Activated CD8-positive, alpha-beta memory T cell treated with anti-CD3 and anti-CD28 coated beads for 4 hours (primary cell): ENCODE measurements at places on chromosomes 3 and 15.

DNA sequence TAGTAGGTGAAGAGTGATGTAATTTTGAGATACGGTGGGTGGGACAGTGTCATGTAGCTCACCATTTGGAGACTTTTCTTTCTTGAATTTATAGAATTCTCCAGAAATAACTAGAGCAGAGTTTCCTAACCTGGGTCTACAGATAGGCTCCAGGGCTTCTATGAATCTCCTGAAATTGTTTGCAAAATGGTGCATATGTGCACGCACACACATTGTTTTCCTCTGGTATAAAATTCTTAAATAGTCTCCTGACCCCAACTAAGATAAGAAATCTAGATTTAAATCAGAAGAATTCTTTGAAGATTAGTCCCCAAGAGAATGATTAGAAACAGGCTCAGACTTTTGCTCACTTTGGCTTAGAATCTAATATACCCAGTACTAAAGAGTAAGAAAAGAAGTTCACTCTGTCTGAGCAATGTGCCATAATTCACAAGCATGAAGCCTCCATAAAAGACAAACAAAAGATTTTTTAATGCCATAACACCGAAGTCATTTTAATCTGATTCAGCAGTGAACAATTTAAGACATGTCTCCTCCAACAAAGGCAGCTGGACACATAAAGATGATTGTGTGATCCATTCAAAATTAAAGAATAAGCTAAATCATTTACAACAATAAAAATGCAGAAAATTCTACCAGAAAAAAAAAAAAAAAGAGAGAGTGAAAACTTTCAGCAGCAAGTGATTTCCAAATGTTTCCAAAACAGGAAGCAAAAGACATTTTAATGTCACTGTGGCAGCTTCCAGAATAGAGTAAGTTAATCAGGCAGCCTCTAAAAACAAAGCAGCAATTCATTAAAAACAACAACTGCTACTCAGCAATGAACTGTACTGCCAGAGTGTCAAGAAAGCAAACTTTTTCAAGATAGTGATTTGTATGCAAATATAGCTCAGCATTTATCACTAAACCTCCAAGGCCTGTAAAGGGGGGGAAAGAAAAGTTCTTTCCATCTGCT is 975.5 kb upstream of the CFAP20DC start:
- DNase-seq, result no peak

DNA sequence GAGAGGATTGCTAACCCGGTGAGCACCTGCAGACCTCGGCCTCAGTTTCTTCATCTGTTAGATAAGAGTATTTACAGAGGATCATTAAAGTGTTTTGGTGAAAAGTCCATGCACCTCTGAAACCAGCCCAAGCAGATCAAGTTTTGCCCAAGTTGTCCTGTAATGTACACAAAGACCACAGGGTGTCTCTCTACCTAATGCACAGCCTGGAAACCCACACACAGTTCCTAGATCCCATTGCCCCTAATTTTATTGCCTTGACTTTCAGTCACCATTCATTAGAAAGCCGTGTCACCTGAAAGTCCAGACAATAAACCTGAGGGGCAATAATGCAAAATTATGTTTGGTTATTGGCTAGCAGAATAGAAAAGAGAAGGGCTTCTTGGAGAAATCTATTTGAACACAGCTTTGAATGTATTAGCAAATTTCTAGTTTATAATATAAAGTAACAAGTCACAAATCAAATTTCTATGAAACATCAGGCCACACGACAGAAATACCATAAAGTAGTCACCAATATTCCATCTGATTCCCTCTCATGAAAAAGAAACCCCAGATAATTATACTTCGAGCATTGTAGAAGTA is 161.3 kb upstream of the SLC2A2 start:
- DNase-seq, result no peak

- no peak for DNase-seq
These were observed 23.1 kb upstream of the SKOR1 start for GRCh38 chr15:67801926-67802914.

DNA sequence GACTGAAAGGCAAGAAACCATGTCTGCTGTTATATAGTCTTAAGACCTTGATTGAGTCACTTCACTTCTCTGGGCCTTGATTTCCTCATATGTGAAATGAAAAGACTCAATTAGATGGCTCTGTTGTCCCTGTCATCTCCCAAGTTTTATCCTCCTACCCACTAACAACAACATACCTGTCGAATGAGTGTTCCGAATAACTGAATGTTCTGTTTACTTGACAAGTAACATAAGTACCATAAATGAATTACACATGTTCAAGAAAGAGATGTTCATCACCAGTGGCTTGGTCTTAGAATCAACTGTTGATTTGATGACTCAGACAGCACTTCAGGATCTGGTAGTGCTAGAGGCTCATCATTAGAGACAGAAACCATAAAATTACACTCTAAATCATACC is 311.7 kb downstream of the VPS13C start:
- DNase-seq, result no peak

GRCh38 chr3:53599771-53600170 is 105.4 kb downstream of the CACNA1D start:
- no peak for DNase-seq

- DNase-seq, result no peak
These were observed 69.8 kb downstream of the FEM1B start for GRCh38 chr15:68347392-68347791.

DNA sequence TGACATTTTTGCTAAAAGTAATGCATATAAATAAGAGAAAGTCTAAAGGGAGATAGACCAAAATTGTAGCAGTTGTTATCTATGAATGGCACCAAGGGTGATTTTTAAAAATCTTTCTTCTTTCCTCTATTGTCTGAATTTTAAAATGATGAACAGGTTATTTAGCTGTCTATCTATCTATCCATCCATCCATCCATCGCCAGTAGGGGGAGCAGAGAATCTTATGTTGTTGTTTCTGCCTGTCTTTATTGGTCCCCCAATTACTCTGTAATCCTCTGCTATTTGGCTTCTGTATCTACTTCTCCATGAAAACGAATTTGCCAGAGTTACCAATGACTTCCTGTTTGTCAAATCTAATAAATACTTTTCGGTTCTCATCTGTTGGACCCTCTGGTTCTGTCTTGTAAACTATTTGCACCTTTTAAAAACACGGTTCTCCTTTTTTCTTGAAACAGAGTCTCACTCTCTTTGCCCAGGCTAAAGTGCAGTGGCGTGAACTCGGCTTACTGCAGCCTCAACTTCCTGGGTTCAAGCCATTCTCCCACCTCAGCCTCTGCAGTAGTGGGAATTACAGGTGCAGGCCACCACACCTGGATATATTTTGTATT is 86.0 kb downstream of the ECT2 start:
- DNase-seq, result no peak

DNA sequence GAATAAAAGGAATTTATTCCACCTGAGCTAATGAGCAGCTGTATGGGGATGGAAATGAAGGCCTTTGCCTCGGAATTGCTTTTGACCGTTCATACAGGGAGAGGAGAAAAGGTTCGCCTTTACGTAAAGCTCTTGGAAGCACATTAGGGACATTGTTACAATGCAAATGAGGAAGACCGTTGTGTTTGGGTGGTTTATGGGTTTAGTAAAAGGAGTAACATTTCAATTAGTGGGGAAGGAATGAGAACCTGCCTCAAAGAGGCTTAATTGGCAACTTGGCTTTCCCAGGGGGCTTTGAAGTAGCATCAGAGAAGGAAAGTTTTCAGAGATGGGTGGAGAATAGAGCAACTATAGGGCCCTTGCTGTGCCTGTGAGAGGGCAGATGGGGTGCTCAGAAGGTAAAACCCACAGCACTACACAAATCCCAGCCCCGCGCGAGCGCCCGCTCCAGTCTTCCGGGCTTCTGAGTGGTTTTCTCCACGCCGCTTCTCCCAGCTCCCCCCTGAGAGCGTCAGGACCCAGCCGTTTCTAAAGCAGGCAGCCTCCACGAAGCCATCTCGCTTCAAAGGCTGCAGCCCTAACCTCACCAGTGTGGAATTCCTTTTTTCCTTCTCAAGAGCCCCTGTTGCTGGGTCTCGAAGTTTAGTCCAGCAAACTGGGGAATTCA is 192.0 kb upstream of the HES1 start:
- no peak for DNase-seq

GRCh38 chr3:46467562-46467961 is 2.9 kb upstream of the LTF start:
- DNase-seq, result no peak

- DNase-seq, result no peak
These were observed 42.7 kb downstream of the ZNF106 start for GRCh38 chr15:42448281-42448680.

- no peak for DNase-seq
These were observed 7.8 kb upstream of the AEN start for GRCh38 chr15:88613074-88613944.

DNA sequence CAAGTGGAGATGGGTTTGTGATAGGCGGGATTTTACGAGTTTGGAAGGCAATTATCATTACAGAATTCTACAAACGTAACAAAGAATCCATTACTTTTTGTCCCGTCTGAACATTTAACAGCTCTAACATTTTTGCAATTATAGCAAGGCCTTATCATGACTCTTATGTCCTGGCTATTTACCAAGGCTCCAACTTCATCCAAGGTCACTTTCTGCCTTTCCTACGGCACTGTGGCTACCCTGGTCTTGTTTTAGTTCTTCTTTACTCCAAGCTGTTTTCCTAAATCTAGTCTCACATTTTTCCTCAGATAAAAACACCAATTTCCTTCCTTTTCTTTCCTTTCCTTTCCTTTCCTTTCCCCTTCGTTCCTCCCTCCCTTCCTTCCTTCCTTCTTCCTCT is 33.5 kb upstream of the GRM7 start:
- DNase-seq, result no peak

DNA sequence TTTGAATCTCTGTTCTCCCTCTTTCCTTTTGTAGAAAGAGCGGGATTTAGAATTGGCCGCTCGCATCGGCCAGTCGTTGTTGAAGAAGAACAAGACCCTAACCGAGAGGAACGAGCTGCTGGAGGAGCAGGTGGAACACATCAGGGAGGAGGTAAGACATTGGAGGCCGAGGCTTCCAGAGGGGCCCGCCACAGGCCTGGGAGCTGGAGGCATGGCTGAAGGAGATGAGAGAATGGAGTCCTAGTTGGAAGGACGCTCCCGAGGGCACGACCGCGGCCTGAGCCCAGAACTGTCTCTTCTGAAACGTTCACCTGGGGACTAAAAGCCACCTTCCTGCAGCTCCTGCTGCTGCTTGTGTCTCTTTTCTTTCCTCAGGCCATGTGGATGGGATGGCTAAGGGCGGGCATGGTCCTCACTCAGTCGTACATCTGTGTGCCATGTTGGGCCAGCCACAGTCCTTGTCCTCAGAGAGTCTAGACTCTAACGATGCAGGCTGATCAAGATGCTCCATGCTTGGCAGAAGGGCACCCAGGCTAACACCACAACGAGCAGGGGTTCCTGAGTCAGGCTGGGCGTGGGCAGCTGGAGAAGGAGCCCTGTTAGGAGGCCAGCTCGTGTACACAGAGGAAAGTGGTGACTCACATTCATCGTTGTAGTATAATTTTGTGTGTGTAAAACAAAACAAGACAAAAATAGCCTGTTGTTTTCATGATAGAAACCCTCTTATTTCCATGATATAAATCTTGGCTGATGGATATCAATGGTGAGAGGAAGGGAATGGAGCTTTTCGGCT is 81.1 kb downstream of the CCK start:
- no peak for DNase-seq

DNA sequence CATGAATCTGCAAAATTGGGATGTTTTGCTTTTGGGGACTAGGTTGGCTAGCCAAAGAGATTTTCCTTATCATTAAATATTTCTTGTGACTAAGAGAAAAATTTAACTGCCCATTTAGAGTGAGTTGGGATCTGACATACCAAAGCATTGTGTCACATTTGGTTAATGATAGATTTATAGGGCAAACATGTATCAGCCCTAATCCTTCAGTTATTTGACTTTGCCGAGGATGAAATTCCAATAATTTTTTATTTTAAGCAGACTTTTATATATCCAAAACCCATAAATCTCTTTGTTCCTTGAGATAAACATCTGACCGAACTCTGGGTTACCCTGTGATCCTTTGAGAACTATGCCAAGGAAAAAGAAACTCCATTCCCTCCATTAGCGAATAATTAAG is 218.9 kb downstream of the CDIN1 start:
- DNase-seq, result no peak

GRCh38 chr15:82371656-82372055 is 22.4 kb upstream of the GOLGA6L10 start:
- DNase-seq, result no peak

DNA sequence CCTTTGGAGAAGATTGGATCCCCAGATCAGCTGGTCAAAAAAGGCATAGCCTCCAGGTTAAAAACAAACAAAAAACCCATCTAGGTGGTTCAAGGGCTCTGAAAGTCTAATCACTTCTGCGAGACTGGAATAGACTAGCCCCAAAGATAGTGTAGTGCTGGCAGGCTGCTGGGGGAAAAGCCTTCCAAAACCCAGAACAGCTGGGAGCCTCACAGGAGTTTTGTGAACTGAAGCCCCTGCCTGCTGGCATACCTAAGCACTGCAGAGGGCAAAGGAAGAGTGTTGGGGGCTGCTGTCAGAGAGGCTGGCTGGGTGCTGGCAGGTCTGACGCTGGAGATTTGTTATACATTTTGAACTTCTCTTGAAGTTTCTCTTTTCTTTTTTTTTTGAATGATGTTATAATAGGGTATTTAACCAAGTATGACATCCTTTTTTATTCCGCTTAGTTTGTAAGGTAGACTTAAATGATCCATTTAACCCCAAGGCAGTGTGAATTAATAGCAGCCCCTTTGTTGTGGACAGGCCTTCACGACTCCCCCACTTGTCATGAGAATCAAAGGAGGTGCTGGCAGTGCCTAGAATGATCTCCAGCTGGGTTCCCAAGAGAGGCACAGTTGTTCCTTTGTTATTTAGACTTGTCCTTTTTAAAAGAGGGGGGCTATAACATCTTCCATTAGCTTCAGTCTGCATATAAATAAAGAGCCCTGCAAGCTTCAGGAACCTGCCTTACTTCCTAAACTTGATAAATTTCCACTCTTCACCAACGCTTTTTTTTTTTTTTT is 53.9 kb downstream of the CRTC3 start:
- DNase-seq, result no peak

- no peak for DNase-seq
These were observed 918.4 kb downstream of the NAALADL2 start for GRCh38 chr3:175777495-175777894.

GRCh38 chr3:39385456-39386090 is 2.4 kb downstream of the SLC25A38 start:
- DNase-seq, result no peak

DNA sequence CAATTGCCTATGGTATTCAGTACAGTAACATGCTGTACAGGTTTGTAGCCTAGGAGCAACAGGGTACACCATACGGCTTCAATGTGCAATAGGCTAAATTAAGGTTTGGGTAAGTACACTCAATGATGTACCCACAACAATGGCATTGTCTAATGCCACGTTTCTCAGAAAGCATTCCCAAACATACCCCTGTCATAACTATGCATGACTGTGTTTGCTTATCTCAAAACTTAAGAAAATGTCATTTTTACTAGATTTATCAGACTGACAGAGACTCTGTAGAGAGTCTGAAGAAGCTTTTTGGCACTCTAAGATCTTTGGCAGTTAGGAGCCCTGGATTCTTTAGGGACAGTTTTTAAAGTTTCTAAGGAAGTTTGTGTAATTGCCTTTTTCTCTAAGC is 59.9 kb downstream of the MECOM start:
- DNase-seq, result no peak
